Choroid plexus epithelial cell (primary cell): ENCODE measurements at places on chromosomes 13 and 19.

GRCh38 chr13:39052944-39053343 lies 14.7 kb downstream of the NHLRC3 start:
- DNase-seq = no peak

- DNase-seq = no peak
Observed at GRCh38 chr13:51346397-51346796, 6.9 kb downstream of the SERPINE3 start.

GRCh38 chr19:12187625-12188024 lies 24.7 kb downstream of the ZNF136 start:
- no peak for DNase-seq

GRCh38 chr13:24627090-24627714 lies 53.0 kb upstream of the ATP12A start:
- no peak for DNase-seq

- peak; percentile 78 for DNase-seq
Observed at GRCh38 chr13:67736646-67737420, 506.7 kb upstream of the PCDH9 start.

GRCh38 chr19:48986211-48986610 lies 6.9 kb downstream of the GYS1 start:
- DNase-seq = no peak

GRCh38 chr13:104318121-104318520 lies 1251.9 kb upstream of the SLC10A2 start:
- peak; percentile 84 for DNase-seq

GRCh38 chr19:2750808-2751437 lies 11.1 kb upstream of the SLC39A3 start:
- DNase-seq = no peak

DNA sequence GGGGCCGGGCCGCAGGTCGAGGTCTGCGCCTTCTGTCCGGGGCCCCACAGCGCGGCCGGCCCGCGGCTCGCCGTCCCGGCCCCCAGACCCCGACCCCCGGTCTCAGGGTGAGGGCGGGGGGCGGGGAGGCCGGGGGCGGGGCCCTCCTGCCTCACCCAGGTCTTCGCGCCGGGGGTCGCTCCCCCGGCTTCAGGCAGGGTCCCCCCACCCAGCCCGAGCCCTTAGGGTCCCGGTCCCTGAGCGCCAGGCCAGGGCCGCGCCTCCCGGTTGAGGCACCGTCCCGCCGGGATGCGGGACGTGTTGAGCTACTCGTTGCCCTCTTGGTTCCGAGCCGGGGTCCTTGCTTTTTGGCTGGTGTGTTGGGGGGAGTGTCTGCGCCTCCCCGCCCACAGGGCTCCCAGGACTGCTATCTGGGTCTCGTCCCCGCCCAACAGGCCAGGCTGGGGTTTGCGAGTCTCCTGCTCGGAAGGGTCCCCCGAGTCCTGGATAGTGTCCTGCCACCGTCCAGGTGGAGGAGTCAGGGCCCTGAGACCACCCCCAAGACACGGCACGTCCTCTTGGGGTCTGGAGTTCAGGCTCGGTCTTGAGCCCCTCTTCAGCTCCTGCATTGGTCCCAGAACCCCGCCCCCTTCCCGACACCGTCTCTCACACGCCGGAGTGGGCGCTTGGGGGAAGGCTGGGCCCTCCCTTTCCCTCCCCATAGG lies 452 bp downstream of the PIAS4 start:
- DNase-seq = peak; percentile 30

GRCh38 chr13:109233293-109233692 lies 553.1 kb downstream of the IRS2 start:
- DNase-seq = no peak

GRCh38 chr19:30671622-30672051 lies 299.5 kb downstream of the ZNF536 start:
- DNase-seq = no peak

DNA sequence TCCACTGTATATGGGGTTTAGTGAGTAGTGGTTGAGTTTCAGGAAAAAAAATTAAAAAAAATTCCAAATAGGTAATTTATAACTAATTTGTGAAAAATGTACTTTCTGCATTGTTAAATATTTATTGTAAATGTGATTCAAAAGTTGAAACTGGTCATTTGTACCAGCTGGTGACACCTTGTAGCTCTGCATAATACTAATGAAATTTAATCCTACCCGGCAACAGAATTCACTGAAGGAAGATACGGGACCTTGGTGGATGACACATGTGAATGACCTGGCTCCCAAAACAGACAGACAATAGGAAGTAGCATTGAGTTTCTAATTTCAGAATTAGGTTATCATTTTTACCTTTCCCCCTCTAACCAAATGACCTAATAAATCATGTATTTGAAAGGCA lies 73.8 kb downstream of the SLITRK6 start:
- no peak for DNase-seq

DNA sequence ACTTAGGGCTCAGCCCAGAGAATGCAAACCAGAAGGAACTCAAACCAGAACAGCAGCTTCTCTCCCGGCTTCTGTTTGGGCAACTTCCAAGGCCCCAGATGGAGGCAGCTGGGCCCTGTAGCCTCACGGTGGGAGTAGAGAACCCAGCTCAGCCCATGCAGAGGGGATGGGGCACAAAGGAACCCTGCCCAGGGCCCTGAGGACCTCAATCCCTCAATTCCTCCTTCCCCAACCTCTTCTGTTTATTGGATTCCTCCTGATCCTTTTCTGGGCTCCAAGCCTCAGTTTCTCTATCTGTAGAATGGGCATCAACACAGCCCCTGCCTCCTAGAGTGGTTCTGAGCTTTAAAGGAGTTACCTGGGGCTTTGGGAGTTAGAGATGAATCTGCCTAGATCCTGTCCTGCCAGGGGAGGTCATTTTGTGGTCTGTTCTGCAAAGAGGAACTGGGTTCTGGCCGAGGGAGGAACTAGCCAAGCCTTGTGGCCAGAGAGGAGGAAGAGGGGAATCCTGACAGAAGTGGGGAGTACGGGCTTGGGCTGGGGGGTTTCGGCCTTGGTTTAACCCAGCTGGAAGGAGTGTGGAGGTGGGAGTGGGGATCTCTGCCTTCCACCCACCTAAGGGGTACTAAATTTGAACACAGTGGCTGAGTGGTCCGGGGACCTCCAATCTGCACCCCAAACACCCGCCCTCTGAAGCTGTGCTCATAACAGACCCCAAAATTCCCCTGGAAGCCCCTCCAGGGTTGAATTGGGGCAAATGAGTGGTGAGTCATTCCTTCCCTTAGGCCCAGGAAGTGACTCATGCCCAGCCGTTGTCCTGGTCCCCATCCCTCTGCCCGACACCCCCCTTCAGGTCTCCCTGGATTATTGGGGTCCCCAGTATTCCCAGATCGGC lies 2.7 kb downstream of the ADGRE5 start:
- DNase-seq = peak; percentile 42

DNA sequence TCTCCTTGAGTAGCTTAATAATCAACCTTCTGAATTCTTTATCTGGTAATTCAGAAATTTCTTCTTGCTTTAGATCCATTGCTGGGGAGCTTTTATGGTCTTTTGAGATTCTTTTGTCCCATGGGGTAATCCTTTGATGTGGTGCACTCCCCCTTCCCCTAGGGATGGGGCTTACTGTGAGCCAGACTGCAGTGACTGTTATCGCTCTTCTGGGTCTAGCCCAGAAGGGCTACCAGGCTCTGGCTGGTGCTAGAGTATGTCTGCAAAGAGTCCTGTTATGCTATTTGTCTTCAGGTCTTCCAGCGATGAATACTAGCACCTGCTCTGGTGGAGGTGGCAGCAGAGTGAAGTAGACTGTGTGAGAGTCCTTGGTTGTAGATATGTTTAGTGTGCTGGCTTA lies 41.7 kb downstream of the UFM1 start:
- DNase-seq = no peak

- DNase-seq = no peak
Observed at GRCh38 chr13:35681685-35682084, 205.2 kb upstream of the MAB21L1 start.

DNA sequence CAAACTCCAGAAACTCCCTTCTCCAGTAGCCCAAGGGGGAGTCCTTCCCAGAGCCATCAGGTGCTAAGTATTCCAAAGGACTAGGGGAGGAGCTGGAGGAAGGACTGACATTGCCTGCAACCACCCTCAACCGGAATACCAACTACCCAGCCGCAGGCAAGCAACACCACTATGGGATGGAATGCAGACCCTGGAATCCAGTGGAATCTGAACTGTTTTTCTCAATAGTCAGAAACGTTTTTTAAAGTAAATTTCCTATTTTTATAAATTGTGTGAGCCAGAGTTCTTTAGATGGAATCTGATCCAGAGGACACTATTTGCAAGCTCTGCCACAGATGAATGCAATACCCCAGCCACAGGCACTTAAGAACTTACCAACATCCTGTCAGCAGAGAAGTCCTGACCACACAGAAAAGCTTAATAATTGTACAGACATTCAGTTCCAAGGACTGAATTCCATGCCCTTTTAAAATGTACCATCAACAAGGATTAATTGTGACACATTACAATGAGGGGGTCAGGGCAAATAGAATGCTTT lies 92.1 kb downstream of the USP12 start:
- peak; percentile 77 for DNase-seq

DNA sequence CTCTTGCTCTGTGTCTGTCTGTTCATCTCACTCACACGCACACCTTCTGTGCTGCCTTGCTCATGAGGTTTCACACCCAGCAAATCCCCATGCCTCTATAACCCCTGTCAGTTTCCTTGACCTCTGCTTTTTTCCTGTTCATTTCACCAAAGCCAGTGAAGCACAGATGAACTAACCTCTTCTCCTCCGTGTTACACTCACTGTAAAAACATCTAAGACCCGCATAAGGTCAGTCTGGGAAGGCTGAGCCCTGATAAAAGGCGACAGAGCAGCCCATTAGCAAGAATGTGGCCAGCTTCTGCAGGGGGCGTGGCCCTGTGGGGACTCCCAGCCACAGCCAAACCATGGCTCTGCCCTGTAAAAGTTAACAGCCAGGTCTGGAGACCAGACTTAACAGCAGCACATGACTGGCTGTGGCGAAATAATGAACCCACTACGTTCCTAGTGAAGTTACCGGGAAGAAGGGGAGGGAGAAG lies 42.8 kb upstream of the NPAS1 start:
- peak; percentile 65 for DNase-seq

DNA sequence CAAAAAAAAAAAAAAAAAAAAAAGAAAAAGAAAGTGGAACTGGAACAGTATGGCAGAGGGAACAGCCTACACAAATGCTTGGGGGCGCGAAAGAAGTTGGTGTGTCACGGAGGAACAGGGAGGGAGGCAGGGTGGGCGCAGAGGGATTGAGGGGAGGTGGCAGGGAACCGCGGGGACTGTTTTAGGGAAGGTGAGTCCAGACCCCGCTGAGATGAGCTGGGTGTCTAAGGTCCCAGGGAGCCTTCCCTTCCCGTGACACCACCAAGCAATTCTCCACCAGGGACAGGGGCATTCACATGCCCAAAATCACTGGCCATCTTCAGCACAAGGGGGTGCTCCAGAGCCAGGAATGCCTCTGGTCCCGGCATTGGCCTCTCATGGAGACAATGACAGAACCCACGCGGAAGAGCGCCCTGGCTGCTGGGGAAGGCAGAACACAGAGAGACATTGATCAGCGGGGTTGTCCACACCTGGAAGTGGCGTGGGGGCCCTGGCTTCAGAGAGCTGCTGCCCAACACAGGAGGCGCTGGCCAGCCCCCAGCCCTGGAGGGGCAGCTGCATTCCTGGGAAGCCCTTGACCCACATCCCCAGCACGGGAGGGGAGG lies 6.9 kb downstream of the PEAK3 start:
- peak; percentile 70 for DNase-seq

DNA sequence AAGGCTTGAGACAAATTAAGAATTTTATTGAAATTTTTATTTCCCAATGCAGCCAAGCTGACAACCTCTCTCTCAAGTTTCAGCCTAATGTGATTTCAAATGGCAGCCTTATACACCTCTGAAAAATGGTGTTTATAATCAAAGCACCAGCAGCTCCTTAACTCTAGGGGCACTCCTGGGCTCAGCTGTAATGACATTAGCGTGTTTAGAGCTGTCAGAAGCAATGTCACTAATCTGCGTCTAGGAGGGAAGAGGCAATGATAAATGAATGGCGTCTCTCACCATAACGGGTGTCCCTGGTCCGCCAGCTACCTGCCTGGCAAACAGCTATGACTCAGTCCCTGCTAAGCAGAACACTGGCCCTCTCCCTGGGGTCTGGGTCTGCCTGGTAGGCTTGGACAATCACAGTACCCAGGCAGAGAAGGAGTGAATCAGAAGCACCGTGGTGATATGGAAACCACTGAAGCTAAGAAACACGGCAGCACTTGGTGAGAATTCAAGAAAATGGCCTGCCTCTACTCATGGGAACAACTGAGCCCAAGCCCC lies 131.8 kb upstream of the VSTM2B start:
- DNase-seq = no peak

GRCh38 chr19:35773020-35773806 lies 2.2 kb upstream of the ARHGAP33 start:
- peak; percentile 31 for DNase-seq

GRCh38 chr19:42606660-42607351 lies 12.1 kb upstream of the CEACAM8 start:
- DNase-seq = peak; percentile 54

- DNase-seq = no peak
Observed at GRCh38 chr19:38941979-38942378, 11.2 kb downstream of the MRPS12 start.

DNA sequence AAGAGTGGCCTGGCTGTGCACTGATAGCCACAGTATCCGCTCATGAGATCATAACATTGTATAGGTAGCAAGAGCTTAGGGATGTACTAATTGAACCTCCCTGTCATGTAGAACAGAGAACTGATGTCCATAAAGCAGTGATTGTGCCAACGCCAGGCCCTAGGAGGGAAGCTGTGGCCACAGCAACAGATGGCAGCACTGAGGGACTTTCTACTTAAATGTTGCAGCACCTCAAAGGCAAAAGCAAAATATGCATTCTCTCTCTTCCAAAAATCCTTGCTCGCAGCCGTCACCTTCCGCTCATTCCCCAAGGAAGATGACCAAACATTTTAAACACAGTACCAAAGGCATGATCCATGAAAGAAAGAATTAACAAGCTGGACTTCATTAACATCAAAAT lies 32.3 kb downstream of the COL4A1 start:
- no peak for DNase-seq

- DNase-seq = peak; percentile 71
Observed at GRCh38 chr13:52001120-52001731, 10.0 kb downstream of the ATP7B start.

- DNase-seq = no peak
Observed at GRCh38 chr13:31793246-31793645, 53.9 kb downstream of the RXFP2 start.

GRCh38 chr13:49303533-49304252 lies 56.0 kb downstream of the CDADC1 start:
- DNase-seq = no peak

GRCh38 chr13:94800423-94800822 lies 88.1 kb upstream of the SOX21 start:
- no peak for DNase-seq
